ENCODE measurements at places on chromosomes 7 and 10.

DNA sequence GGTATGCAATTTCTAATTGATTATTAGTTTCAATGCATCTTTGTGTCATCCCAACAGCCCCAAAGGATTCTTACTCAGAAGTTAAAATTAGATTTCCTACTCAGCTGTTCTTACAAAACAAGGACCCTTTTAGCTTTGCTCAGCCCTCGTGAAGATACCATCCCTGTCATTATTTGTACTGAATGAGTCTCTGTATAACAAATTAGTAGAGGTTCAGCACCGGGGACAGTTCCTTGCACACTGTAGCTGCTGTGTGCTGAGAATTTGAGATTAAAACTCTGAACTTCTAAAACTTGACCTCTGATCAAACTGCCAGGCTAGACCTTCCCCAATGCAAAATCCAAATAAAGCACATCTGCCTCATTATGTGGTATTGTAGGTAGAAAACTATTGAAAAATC lies 299.1 kb downstream of the LHFPL3 start:
- DNase-seq, result peak; percentile 59
- no peaks in the 10 kb centered on the region for H3K4me1 ChIP-seq
- no peaks in the 10 kb centered on the region for H3K36me3 ChIP-seq
- peaks cover 42% of the 10 kb centered on the region for H3K27me3 ChIP-seq

GRCh38 chr10:12782537-12782936 lies 219.0 kb downstream of the CCDC3 start:
- H3K36me3 ChIP-seq, result peaks cover 2% of the 10 kb centered on the region
- no peak overlapping the region for H3K4me3 ChIP-seq
- DNase-seq, result peak; percentile 36
- peaks cover 6% of the 10 kb centered on the region for H3K4me1 ChIP-seq

GRCh38 chr10:59138052-59138451 lies 38.4 kb upstream of the PHYHIPL start:
- H3K27ac ChIP-seq, result no peak overlapping the region
- H3K27me3 ChIP-seq, result no peaks in the 10 kb centered on the region
- H3K4me1 ChIP-seq, result peaks cover 18% of the 10 kb centered on the region
- DNase-seq, result no peak
- no peak overlapping the region for H3K4me3 ChIP-seq
- H3K36me3 ChIP-seq, result no peaks in the 10 kb centered on the region

DNA sequence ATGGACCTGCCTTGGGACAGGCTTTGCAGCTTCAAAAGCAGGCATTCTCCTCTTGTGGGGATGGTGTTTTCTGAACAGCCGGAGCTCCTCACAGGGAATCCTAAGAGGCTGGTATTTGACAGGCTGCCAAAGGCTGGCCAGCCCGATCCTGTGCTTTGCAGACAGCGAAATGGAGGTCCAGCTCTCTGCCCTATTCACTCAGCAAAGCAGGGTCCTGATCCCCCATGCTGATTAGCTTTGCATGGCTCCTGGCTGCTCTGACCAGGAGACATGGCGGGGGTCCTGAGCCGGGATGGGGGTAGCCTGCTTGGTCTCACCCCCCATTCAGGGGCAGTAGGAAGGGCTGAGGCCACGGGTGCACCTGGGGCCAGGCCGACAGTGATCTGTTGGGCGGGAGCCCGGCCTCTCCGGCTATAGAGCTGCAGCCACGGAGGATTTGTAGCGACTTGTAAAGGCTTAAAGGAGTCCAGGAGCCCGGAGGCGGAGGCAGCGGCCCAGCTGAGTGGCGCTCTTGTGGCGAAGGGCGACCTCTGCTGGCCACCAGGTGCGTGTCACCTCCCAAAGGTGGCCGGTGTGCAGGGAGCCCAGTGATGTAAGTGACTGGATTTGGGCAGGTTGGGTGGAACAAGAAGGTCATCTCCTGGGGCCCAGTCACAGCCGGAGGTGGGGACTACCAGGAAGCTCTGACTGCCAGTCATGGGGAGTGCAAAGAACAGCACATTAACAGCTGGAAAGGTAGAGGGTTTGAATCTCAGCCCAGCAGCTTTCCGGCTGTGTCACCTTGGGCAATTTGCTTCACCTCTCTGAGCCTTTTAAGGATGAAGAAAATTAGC lies 126.5 kb downstream of the ZMIZ1 start:
- H3K27me3 ChIP-seq, result no peaks in the 10 kb centered on the region
- H3K4me3 ChIP-seq, result peak overlapping the region; percentile 79
- peaks cover 3% of the 10 kb centered on the region for H3K36me3 ChIP-seq
- peaks cover 36% of the 10 kb centered on the region for H3K4me1 ChIP-seq

DNA sequence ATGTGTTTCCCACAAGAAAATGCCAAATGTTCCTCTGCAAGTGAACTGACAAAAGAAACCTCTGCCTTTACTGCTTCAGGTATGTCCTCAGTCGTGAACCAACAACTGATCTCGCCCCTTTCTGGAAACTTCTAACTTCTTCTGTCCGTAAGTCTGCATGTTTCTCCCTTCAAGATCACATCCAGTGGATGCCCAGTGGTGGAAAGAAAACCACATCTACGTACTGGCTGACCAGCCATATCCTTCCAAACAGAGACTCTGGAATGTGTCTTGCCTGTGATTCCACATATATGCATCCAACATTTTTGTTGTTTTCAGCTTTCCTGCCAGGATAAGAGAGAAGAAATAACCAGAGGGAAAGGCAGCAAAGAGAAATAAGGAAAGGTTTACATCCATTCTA lies 152.7 kb downstream of the GLI3 start:
- H3K27me3 ChIP-seq, result no peaks in the 10 kb centered on the region
- H3K27ac ChIP-seq, result no peak overlapping the region
- peaks cover 75% of the 10 kb centered on the region for H3K4me1 ChIP-seq
- peaks cover 25% of the 10 kb centered on the region for H3K36me3 ChIP-seq
- no peak overlapping the region for H3K4me3 ChIP-seq

DNA sequence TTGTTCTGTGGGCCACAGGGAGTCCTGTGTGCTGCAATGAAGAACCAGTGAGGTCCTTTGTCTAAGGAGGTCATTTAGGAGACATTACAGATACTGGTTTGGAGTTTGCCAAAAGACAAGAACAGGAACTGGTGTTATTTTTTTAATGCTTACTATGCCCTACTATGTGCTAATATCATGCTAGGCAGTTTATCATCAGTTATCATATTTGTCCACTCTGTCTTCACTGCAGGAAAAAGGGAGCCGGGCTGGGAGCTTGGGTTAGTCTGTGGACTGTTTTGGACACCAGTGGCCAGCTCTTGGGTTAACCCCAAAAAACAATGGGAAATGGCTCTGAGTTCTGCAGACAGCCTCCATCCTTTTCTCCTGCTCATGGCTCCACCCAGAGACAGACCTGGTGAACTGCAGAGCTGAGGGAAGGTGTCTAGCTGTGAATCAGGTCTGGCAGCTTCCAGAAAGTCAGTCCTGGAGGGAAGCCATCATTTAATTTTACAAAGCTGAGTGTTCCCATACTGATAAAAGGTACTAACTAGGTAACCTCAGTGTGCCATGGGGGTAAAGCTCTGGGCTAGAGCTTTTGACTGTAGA lies 101.2 kb upstream of the ZNF746 start:
- H3K4me1 ChIP-seq, result no peaks in the 10 kb centered on the region
- peak; percentile 12 for DNase-seq
- H3K4me3 ChIP-seq, result no peak overlapping the region

DNA sequence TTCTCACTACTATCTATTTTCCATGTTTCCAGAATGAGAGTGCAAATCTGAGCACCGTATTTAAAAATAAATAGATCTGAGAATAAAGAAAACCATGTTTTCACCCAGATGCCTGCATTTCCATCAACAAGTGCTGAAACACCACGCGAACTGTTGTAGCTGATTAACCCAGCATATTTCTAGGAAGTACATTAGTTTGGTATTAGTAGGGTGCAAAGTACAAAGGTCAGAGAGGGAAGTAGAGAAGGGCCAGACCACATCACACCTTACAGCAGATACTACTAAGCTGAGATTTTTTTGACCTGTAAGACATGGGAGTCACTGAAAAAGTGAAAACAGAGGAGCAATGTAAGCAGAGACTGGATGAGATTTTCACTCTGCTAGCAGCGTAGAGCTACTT lies 181.3 kb downstream of the IMMP2L start:
- H3K4me3 ChIP-seq, result no peak overlapping the region
- H3K27ac ChIP-seq, result no peak overlapping the region
- H3K27me3 ChIP-seq, result no peaks in the 10 kb centered on the region
- no peak for DNase-seq

- no peak overlapping the region for H3K4me3 ChIP-seq
- DNase-seq, result no peak
- H3K27ac ChIP-seq, result no peak overlapping the region
- no peaks in the 10 kb centered on the region for H3K27me3 ChIP-seq
- H3K36me3 ChIP-seq, result no peaks in the 10 kb centered on the region
Measured at GRCh38 chr10:129934196-129934925, 29.7 kb downstream of the EBF3 start.

DNA sequence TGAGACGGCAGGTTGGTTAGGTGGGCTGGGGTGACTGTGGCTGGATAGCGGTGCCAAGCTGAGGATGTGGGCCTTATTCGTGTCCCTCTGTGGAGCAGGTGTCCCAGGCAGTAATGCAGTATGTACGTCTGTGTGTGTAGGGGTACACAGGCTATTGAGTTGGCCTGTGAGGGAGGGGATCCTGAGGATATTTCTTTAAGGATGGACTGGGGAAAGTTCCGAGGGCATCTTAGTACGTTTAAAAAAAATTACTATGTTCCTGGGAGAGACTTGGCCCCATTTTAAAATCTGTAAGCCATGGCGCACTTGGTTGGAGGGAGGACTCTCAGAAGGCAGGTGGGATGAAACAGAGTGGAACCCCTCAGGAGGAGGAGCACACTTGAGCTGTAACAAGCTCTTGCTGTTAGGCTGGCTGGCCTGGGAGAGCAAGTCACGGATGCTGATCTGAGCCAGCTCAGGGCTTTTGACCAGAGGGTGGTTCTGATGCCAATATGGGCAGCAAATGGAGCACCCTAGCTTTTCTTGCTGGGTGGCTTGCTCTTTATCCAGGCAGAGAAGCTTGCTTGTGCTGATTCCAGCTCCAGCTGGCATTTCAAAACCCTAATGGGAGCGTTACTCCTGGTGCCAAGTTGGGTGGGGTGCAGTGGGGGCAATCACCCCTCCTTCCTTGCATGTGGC lies 765 bp downstream of the WBP1L start:
- peaks cover 3% of the 10 kb centered on the region for H3K27me3 ChIP-seq
- peaks cover 42% of the 10 kb centered on the region for H3K4me1 ChIP-seq
- peak overlapping the region; percentile 94 for H3K27ac ChIP-seq
- H3K4me3 ChIP-seq, result peak overlapping the region; percentile 93

GRCh38 chr10:30491204-30491915 lies 57.4 kb downstream of the MAP3K8 start:
- H3K27me3 ChIP-seq, result peaks cover 4% of the 10 kb centered on the region
- no peak overlapping the region for H3K27ac ChIP-seq
- H3K4me3 ChIP-seq, result no peak overlapping the region
- no peak for DNase-seq

- no peaks in the 10 kb centered on the region for H3K36me3 ChIP-seq
- H3K4me1 ChIP-seq, result peaks cover 22% of the 10 kb centered on the region
- H3K27ac ChIP-seq, result no peak overlapping the region
- no peak for DNase-seq
- H3K27me3 ChIP-seq, result no peaks in the 10 kb centered on the region
Measured at GRCh38 chr7:134693256-134693655, 46.6 kb downstream of the BPGM start.

DNA sequence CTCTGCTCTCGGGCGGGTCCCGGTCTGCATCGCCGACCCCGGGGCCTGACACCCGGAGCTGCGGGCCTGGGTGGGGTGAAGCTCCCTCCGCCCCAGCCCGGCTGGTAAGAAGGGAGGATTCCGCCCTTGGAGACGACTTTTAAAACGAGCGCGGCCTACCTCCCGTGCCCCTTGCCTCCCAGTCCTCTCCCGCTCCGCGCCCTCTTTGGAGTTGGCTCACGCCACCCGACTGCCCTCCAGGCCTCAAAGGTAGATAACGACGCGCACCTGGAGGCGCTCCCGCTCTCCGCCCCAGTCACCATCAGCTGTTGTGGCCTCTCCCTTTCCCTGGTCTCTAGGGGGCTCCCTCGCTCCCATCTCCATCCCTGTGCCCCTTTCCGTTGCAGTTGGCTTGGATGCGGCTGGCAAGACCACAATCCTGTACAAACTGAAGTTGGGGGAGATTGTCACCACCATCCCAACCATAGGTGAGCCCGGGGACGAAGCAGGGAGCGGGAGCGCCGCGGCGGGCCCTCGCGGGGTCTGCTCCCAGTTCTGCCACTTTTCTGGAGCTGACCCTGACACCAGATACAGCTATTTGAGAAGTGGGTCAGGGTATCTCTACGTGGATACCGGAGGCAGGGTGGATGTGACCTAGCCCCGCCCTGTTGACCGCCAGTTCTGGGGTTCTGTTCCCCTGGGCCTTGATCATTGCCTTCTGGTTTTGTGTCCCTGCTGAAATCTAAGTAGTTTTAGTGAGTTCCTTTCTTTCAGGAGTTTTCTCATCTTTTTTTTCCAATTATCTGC lies 679 bp downstream of the ARF5 start:
- H3K27ac ChIP-seq, result peak overlapping the region; percentile 70
- H3K4me1 ChIP-seq, result peaks cover 34% of the 10 kb centered on the region
- peak overlapping the region; percentile 95 for H3K4me3 ChIP-seq
- H3K36me3 ChIP-seq, result peaks cover 12% of the 10 kb centered on the region
- DNase-seq, result peak; percentile 56

GRCh38 chr10:24907956-24908355 lies 44.5 kb downstream of the PRTFDC1 start:
- peaks cover 18% of the 10 kb centered on the region for H3K36me3 ChIP-seq
- no peak overlapping the region for H3K4me3 ChIP-seq
- H3K4me1 ChIP-seq, result peaks cover 4% of the 10 kb centered on the region
- no peak overlapping the region for H3K27ac ChIP-seq
- no peak for DNase-seq

DNA sequence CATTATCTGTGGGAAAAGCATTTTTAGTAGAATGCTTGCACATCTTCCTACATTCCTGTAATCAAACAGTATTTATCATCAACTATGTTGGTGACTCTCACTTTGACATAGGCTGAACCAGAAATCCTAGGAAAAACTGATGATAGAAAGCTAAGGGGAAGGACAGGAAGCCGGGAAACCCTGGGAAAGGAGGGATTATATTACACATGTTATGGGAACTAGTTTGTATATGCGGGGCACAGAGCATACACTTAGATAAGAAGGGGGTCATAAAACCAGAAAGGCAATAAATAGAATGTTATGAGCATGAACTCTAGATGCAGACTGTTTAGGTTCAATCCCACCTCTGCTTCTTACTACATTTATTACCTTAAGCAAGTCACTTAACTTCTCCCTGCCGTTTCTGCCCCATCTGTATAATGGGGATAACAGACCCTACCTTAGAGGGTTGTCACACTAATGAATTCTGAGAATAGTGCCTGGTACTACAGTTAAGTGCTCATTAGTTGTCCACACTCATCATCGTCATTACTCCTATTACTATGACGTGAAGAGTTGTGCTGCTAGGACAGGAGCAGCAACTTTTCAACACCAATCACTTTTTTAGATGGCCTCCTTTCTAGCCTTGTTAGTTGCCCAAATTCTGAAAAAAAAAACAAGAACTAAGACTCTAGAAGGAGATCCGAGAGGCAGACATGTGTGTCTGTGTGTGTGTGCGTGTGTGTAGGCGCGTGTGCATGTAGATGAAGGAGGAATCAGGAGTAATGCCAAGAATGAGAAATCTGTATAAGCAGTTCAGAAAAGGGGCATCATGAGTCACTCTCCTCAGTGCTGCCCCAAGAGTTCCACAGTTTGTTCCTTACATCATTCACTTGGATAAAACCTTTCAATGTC lies 52.2 kb downstream of the KMT2C start:
- H3K4me3 ChIP-seq, result no peak overlapping the region
- H3K4me1 ChIP-seq, result peaks cover 5% of the 10 kb centered on the region
- peaks cover 6% of the 10 kb centered on the region for H3K36me3 ChIP-seq
- H3K27ac ChIP-seq, result no peak overlapping the region
- DNase-seq, result no peak
- no peaks in the 10 kb centered on the region for H3K27me3 ChIP-seq
